Suppressor macrophage treated with lipopolysaccharide for 1 hour (primary cell): ENCODE measurements at places on chromosomes 7 and 10.

- DNase-seq: peak; percentile 71
Observed at GRCh38 chr7:88401009-88401623, 94.4 kb upstream of the STEAP4 start.

- DNase-seq: no peak
Observed at GRCh38 chr7:87505122-87505521, 29.6 kb upstream of the ABCB4 start.

DNA sequence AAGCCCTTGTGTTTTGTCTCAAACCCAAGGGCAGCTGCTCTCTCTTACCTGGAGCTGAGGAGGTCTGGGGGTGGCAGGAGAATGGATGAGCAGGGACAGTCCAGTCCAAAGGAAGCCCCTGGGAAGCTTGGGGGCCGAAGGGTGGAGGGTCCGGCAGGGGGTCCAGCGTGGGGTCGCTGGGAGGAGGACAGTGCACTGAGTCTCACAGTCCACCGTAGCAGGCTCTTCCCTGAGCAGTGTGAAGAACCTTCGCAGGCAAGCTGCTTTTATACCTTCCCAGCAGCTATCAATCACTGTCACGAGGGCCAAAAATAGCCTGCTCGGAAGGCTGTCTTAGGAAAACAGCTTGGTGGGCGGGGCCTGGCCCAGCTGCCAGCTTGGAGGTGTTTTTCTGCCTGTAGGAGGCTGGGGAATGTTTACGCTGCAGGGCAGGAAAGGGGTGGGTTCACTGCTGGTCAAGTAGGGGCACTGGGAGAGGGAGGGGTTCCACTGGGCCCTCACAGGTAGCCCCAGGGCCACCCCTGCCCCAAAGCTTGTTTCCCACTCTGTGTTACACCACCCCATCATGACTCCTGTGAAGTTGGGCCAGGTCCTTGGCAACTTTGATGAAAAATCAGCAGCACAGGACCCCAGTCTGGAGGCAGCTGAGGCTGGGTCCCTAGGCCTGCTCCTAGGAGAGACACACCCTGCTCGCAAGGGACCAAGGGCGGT is at the start of gene DEPP1:
Gene DEPP1 (minus strand): TSS at position 240 of the 711 bp plus-strand sequence. CDS start 779 bp downstream, outside the sequence.
- DNase-seq: peak; percentile 83

DNA sequence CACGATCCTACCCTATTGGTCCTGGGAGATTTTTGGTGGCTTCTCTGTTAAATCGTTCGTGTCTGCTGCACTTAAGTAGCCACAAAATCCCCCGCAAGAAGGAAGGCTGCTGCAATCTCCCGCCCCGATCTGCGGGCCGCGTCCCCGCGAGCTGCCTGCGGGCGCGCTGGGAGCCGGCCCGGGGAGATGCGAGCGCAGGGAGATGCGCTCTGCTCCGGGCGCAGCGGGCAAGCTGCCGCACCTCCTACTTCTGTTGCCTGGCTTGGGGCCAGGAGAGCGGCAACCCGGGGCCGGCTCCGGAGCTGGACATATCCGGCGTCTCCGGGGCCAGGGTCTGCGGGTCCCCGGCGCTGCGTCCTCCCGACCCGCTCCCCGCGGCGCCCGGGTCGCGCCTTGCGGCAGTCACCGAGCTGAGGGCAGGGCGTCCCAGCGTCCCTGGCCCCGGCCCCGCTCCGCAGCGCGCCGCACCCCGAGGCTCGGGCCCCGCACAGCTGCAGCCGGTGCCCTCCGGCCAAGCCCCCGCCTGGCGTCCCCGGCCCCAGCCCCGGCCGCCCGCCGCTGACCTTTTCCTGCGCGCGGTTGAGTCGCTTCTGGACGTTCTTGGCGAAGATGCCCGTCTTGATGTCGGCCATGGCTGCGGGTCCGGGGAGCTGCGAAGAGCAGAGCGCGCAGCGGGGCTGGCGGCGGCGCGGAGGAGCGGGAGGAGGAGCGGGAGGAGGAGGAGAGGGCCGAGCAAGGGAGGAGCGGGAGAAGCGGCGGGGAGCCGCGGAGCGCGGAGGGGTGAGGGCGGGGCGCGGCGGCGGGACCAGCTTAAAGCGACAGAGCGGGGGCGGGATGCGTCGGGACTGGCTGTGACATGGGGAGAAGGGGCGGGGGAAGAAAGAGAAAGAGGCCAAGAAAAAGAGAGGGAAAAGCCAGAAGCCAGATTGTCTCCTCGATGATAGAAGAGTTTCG is at the start of gene AMPH:
Gene AMPH (minus strand): TSS at position 654 of the 954 bp plus-strand sequence. CDS start 22 bp downstream, at position 632.
- DNase-seq: peak; percentile 49

DNA sequence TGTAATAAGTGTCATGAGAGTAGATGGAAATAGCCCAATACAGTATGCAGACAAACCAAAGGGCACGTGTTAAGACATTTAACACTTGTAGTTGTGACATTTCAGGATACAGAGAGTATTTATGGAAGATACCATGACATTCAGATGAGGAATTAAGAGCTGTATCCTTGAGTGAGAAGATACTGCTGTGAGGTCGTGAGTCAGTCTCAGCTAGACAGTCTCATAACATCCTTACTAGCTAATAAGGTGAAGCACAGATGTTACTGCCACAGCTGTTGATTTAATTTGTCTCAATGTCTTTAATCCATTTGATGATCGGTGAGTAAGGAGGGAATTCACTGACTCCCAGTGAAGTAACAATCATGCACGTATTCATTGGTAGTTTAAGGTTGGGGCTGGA is 288.0 kb upstream of the AKR1E2 start:
- no peak for DNase-seq

DNA sequence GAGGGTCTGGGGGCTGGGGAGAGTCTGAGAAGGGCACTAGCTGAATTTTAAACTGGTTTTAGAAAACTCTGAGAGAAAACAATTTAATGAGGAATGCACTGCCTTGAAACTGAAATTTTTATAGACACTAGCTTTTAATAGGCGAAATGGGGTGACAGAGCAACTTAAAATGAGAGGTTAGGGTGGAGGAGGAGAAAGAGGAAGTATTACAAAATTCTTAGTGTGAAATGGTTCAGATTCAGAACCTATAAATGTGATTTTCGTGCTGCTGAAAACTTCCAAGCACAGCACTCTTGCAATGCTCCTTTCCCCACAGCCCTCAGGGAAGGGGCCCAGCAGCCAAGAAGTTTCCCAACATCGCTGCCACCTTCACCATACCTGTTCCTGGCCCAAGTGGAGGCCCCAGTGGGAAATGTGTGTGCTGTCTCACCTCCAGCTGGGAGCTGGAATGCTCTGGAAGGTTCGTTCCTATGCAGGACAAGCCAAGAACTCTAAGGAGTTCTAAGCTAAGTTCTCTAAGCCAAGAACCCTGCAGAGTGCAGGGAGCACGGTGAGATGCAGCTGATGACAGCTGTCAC is 60.0 kb downstream of the ATXN7L1 start:
- DNase-seq: peak; percentile 55

- no peak for DNase-seq
Observed at GRCh38 chr7:50353894-50354595, 49.5 kb downstream of the IKZF1 start.

GRCh38 chr7:139416405-139416804 is 56.7 kb downstream of the LUC7L2 start:
- DNase-seq: no peak

- no peak for DNase-seq
Observed at GRCh38 chr7:95099106-95099505, 191.7 kb downstream of the PPP1R9A start.

GRCh38 chr7:66693331-66693730 is 47.2 kb upstream of the RABGEF1 start:
- no peak for DNase-seq

DNA sequence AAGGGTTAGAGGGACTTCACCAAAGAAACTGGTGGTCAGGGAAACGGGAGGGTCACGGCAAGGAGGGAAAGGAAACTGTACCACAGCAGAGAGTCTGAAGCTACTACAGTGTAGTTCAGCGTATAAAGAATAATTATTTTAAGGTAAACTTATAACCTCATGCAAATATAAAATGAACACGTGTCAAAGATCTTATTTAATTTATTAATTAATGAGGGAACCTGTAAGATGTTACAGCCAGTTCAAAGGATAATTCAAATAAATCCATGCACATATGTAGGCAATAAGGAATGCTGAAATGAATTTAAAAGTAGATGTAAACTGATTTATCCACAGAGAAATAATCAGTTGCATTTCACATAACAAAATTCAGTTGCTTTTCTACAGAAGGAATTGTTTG is 49.4 kb upstream of the ATRNL1 start:
- no peak for DNase-seq

DNA sequence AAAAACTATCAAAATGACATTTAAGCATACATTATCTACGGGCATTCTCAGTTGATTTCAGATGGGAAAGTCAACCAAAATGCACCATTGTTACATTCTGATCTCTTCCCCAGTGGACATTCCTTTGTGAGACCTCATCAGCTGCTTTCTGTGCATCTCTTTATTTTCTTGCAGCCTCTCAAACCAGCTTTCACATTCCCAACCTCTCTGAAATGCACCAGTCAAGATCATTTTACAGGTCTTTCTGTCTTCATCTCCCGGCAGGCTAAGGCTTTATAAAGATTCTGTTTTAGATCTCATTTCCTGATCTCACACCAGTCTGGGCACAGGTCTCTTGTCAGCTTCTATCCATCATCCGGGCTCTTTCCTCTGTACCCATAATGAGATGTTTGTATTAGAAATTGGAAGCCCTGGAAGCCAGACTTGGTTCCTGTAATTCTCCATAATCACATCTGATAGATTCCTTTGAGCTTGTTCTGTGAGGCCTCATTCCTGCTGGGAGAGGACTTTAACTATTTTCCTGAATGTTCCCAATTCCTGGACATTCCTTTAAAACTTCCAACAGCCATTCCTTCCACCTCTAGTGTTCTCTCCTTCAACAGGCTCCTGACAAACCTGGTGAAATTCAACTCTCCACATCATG is 44.3 kb upstream of the ARL4A start:
- DNase-seq: no peak

DNA sequence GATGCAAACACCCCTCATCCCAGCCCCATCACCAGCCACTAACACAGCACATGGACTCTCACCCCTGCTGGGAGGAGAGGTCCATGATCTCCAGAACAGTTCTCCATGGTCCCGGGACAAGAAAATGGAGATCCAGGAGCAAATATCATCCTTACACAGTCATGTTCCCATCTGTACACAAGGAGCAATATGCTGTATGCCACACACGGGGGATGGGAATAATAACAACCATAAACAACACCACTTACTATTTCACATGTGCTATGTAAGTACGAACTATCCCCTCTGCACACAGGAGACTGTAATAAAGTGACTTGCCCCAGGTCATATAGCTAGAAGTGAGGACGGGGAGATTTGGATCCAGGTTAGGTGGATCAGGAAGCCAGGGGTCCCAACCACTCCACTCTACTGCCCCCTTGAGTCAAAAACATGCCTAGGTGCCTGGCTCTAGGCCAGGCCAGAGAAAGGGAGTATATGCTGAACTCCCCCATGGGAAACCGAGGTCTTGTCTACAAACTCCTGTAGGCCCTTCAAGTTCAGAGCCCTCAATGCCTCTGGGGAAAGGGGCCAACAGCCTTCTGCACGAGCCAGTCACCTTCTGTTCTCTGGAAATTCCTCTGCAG is 34.1 kb downstream of the LRRC20 start:
- peak; percentile 49 for DNase-seq

DNA sequence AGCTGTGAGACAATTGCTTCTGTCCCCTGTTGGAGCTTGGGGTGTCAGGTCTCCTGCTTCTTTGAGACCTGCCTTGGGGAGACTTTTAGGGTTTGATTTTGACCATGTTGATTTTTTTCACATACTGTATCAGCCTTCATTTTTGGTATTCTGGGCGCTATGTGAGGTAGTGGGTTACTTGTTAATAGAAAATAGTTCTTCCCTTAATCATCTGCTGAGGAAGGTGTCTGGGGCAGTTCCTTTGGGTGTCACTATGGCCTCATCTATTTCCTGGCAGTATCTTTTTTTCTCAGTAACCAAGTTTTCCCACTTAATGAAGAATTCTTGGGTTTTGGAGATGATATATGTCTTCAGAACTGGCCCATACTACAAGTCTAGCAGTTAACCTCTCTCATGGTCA is 4.6 kb upstream of the NOLC1 start:
- DNase-seq: no peak

DNA sequence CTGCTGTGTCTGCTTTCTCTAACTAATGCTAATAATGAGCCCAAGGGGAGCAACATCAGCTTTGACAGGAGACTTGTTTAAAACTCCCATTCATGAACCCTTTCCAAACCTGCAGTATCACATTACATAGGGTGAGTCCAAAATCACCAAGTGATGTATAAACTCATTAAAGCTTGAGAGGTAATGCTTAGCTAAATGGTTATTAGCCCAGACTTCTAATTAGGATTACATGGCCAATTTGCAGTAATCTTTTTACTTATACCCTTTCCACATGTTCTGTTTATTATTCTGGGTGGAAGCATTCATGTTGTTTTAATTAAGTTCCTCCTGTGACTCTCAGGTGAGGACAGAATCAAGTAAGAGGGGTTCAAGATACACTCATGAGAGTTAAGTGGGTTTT is 17.5 kb downstream of the ZNF138 start:
- DNase-seq: no peak
